ENCODE measurements at places on chromosomes 2 and 18.

- no peak for DNase-seq
Observed at GRCh38 chr18:12026562-12026961, 45.3 kb downstream of the IMPA2 start.

- DNase-seq, result no peak
Observed at GRCh38 chr2:157837851-157838441, 38.2 kb downstream of the ACVR1 start.

- DNase-seq, result no peak
Observed at GRCh38 chr2:226064932-226065570, 665.5 kb downstream of the NYAP2 start.

DNA sequence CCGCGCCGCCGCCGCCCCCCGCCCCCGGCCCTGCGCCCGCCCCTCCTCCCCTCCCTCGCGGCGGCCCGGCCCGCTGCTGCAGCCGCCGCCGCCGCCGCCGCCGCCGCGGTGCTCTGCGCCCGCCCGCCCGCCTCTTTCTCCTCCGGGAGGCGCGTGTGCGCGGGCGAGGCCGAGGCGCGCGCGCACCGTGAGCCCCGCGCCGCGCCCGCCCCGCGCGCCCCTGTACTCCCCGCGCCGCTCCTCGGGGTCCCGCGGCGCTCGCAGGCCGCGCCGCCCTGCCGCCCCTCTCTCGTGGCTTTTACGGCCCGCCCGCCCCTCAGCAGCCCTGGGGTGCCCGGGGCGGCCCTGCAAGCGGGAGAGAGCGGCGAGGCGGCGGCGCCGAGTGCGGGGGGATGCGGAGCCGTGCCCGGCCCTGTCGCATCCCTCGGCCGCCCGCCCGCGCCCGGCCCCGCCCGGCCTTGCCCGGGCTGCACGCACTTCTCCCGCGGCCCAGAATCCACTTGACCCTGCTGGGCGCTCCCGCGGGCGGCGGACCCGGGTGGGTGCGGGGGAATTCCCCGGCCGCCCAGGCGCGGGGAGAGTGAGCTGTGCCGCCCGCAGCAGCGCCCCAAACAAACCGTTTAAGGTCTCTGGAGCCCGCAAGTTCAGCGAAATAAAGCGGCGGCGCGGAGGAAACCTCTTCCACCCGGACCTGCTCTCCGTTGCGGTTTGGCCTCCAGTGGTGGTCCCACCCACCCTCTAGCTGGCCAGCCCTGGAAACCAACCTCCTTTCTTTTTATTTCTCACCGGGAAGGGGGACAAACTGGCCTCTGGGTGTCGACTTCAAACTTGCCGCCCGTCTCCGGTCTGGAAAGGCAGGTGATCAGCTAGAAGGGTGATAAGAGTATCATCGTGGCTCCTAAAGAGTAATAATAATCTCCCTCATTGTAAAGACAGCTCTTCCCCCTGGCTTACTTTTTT, 37.4 kb downstream of the AFF3 start:
- no peak for DNase-seq

DNA sequence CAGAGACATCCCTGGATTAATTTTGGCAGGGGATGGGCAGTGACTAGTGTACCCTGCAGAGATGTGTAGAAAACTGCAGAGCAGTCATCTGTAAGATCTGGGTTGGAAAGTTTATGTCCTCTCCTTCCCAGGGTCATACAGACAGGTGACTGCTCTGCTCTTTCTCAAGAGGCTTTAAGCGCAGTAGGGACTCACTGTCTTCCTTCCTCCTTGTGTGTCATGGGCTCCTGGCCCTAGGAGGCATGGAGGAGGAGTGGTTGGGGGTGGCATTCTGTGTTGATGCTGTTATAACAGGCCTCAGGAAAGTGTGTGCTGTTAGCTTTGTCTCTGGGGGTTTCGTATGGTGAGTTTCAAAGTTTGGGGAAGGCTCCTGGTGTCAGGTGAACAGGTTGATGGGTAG, 130.5 kb upstream of the MGAT5 start:
- no peak for DNase-seq

GRCh38 chr2:160590664-160591063, 97.1 kb upstream of the RBMS1 start:
- no peak for DNase-seq

GRCh38 chr2:34419856-34420255, 820.8 kb upstream of the FAM98A start:
- no peak for DNase-seq

DNA sequence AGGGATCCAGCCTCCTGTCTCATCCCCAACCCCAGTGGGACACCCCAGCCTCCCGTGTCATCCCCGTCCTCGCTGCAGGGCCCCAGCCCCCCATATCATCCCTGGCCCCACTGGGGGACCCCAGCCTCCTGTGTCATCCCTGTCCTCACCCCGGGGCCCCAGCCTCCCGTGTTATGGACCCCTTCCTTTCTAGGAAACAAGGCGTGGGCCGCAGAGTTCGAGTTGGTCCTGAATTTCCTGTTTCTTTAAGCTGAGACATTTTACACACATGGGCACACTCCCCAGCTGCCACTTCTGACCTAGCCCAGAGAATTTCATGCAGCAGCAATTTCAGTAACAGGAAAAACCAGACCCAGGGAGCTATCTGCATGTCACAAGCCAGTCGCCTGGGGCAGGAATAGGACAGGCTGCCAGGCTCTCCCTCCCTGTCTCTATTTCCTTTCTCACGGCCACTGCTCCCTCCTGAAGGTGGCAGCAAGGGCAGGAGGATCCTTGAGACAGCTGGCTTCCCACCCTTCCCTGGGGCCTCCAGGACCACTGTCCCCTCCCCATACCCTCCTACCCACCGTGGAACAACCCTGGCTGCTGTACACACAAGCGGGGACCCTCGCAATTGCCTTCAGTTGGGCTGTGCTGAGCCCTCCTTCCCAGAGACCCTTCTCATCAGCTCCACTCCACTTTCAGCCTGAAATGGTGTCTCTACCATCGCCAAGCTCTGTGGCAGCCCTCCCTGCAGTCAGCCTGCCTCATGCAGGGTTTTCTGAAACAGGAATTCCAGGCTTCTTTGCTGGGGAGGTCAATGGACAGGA, 141.9 kb upstream of the ID2 start:
- DNase-seq, result no peak

- no peak for DNase-seq
Observed at GRCh38 chr2:79782576-79783452, 270.0 kb downstream of the CTNNA2 start.

DNA sequence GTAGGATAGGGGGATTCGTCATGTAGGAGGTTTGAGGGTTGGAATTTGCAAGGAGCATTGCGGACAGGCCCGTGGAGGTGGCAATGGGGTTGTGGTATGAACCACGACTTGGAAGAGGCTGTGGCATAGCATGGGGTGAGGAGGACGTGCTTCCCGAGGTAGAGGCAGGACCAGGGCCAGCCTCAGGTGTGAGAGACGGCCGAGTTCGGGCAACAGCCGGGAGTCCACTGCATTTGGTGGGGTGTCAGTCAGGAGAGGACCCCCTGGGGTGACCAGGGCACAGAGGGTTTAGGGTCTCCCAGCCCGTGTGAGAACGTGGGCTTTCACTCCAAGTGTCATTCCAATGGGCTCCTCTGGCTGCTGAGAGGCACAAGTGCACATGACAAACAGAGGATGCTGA, 339.0 kb downstream of the EIPR1 start:
- no peak for DNase-seq

- DNase-seq, result no peak
Observed at GRCh38 chr2:6755456-6755855, 110.3 kb downstream of the CMPK2 start.

GRCh38 chr2:176490061-176490861, 221.0 kb downstream of the MTX2 start:
- DNase-seq, result no peak

- DNase-seq, result no peak
Observed at GRCh38 chr2:122988395-122989221, 1036.5 kb upstream of the CNTNAP5 start.

GRCh38 chr18:74137920-74138538, 9.6 kb downstream of the FBXO15 start:
- no peak for DNase-seq

- DNase-seq, result no peak
Observed at GRCh38 chr2:225074366-225074765, 32.1 kb upstream of the DOCK10 start.

DNA sequence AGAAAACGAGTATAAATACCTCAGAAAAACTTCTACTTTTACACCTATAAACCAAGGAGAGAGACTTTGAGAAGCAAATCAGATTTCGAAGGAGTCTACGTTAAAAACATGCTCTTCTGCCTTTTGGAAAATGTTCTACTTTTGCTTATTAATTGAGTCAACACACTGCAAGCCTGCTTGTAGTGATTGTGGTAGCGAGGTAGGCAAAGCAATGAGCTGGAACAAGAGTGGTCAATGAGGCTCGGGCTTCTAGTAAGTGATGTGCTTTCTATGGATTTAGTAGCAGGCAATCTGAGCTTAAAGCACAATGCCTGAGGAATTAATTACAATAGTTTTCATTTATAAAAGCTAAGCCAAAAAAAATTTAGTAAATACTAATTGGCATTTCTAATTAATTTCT, 103.4 kb upstream of the TFCP2L1 start:
- DNase-seq, result no peak

GRCh38 chr2:100929147-100929546, 72.9 kb upstream of the RPL31 start:
- no peak for DNase-seq

DNA sequence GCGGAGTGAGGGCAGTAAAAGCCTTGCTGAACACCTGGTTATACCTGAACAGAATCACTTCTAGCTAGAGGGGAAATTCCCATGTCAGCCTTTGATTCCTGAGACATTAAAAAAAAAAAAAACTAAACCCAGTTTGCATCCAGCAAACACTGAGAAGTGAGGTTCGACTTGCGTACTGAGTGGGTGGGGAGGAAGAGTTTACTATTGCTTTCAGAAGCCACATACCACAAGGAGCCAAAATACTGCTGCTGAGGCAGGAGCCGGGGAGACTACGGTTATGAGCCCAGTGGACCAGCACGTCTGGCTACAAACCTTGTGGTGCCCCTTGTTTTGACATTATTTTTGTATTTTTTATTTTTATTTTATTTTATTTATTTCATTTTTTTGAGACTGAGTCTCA, 2.7 kb downstream of the COLEC11 start:
- DNase-seq, result no peak

- DNase-seq, result peak; percentile 61
Observed at GRCh38 chr2:105746177-105747080, 1.7 kb downstream of the NCK2 start.

DNA sequence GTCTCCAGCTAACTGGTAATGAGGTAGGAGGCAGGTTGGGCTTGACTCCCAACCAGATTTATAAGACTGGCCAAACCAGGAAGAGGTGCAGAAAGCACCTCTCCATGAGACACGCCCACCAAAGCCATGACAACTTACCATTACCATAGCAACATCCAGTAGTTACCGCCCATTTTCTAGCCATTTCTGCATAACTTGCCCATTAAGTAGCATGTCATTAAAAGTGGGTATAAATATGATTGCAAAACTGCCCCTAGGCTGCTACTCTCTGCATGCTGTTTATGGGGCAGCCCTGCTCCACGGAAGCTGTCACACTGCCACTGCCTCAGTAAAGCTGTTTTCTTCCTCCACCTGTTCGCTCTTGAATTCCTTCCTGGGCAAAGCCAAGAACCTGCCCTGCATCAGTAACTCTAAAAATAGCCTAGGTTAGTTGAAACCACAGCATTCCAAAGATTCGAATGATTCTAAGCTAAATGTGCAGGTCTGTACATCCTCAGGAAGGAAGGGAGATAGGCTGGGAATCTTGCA, 131.9 kb downstream of the ATL2 start:
- no peak for DNase-seq

- no peak for DNase-seq
Observed at GRCh38 chr2:213259266-213259665, 25.0 kb upstream of the SPAG16 start.

DNA sequence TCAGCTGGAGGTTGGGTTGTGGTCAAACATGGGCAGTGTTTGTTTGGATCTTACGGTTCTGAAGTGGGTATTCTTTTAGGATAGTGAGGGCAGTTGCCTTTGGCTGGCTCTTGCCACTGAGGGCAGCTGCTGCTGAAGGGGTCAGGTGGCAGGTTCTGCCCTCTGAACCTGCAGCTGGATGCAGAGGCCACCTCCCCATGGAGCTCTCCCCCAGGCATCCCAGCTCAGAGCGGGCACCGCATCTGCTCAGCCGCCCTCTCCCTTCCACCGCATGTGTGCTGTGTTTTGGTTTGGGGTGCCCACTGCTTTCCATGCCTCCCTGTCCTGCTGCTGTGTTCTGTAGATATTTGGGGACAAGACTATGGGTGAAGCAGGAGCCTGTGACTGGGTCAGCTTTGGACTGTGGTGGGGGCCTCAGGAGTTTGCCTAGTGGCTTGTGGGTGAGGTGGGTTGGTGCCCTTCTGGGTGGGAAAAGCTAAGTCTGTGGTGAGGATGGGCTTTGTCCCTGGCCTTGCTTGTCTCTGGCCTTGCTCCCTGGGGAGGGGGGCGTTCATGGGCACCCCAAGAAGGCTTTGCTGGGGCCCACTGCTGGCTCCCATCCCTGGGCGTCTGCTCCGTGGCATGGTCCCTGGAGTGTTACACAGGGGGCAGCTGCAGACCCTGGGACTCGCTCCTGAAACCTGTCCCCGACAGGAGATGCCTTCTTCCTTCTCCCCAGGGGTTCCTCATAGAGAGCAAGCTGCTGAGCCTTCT, 28.5 kb downstream of the OTOF start:
- DNase-seq, result no peak

DNA sequence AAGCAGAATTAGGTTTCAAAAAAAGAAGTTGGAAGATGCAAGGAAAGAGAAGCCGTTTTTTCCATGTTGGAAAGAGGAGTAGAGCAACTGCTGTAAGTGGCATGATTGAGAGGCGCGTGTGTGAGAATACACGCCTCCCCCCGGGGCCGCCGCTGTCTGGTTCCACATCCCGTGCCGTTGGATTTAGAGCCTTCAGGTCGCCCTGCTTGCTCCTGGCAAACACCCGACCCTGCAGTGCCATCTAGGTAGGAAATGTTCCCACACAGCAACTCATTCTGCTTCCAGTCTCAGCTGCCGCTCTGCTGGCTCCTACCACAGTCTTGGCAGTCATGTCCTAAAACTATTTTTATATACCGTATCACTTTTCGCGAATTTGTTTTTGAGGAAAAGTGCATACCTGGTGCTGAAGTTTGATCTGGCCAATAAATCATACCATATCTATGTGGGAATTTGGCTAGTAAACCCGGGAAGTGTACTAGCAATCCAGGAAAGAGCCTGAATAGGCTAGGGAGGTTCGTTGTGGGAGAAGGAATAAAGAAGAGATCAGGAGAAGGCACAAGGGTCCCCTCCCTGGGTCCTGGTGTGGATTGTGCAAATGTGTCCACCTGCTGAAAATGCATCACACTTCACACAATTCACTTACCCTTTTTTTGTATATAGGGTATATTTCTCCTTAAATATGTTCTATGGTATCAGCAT, 372.7 kb downstream of the FBXO15 start:
- DNase-seq, result no peak

GRCh38 chr2:74959106-74959751, 786 bp downstream of the POLE4 start:
- no peak for DNase-seq

GRCh38 chr18:54843314-54843713, 15.0 kb downstream of the RAB27B start:
- DNase-seq, result no peak
